ENCODE measurements at places on chromosomes 7 and 10.

DNA sequence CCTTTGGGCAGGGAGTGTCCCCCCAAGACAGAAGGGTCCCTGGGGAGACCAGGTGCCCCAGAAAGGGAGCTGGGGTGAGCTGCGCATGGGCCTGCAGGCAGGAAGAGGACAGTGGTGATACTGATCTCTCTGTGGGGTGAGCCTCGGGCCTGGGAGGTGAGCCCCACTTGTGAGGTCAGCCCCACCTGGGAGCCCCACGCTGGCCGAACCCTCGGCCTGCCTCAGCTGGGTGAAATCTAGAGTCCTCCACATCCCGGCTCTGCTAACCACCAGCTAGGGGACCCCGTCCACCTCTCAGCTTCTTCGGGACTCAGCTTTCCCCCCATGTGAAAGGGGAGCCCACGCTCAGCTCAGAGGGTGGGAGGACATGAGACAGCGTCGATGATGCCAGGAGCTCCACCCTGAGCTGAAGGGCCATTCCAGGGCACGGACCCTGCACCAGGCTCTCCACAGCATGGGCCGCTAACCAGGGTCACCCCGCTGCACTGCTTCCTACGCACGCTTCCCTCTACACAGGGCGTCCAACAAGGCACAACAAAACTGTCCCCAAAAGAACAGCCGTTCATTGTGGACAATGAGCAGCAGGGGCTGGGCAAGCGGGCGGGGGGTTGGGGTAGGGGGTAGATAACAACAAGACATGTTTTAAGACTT is 48.7 kb downstream of the CAMK2B start:
- DNase-seq, result no peak

DNA sequence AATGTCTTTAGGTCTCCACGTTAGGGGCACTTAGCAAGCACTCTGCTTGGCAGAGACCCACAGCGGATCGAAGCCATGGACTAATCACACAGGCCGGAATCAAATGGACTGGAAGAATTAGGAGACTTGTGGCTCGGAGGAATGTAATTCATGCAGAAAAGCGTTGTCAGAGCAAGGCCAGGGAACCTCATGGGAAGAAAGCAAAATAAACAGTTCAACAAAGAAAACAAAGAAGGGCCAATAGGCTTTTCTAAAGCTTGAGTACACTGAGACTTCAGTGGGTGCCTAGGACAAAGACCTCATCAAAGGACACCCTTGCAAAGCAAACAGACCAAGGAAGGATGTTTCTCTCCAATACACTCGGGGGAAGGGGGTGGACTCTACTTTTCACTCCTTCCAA is 171.1 kb downstream of the GLI3 start:
- DNase-seq, result no peak

DNA sequence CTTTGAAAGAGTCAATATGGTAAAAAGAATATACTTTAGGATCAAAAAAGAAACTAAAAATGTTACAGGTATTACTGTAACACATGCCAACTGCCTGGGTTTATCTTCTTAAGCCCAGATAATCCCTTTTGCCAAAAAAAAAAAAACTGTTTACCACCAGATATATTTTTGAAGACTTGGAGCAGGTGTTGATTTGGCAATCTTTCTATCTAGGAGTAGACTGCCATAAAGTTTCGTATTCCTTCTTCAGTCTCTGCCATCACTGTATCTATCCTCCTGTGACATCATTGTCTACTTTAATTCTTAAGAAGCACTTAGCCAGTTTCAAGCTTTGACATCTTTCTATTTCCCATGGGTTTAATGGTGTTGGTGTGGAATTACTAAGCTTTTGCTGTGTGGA is 161.0 kb downstream of the ST7 start:
- DNase-seq, result no peak

DNA sequence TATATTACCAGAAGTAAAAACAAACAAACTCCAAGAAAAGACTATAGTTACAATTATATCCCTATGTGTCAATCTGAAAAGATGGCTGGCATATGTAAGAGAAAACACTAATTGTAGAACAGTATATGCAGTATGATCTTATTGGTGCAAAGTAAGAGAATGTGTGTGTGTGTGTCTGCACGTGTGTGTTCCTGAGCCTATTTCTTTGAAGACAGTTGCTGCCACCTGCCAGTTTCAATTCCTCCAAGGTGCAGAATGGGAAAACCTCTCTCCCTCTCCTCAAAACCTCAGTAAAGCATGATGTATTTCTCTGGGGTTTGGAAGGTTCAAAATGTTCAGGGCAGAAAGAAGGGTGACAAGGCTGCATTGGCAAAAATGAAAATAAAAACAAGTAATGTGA is 8.8 kb upstream of the SFTPA1 start:
- no peak for DNase-seq

DNA sequence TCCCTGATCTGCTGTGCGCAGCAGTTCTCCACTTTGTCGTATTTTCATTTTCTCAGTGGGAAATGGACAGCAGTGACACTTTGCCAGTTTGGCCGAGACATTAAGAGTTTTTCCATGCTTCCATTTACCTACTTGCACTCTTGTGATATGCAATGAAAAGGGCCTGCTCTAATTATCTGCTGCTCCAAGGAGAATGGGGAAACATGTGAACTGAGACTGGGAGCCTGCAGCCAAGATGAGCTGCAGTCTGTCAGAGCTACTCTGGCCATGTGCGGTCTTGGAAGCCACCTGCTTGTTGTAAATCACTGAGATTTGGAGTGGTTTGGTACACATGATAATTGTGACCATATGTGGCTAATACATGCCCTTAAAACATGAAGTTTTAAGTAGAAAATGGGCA is 586.6 kb upstream of the POT1 start:
- no peak for DNase-seq

DNA sequence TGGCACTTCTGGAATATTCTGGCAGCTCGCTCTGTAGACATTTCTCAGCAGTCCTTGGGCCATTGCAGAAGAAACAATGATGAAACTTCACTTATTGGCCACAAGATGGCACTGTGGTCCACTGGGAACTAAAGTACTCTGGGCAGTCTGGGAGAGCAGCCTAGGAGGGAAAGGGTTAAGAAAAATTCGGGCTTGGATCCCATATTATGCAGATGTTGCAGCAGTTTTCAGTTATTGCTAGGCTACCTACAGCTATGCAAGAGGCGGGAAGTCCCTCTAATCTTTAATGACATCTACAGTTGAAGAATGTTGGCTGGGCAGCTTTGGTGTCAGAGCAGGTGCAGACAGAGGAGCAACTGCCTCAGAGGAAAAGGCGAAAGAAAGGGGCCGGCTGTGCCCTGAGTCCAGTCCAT is 201.7 kb upstream of the PRSS58 start:
- no peak for DNase-seq

GRCh38 chr7:153518201-153518984 is 533.8 kb upstream of the DPP6 start:
- no peak for DNase-seq

- DNase-seq, result no peak
These were observed 8.3 kb upstream of the MMP21 start for GRCh38 chr10:125783957-125784356.

DNA sequence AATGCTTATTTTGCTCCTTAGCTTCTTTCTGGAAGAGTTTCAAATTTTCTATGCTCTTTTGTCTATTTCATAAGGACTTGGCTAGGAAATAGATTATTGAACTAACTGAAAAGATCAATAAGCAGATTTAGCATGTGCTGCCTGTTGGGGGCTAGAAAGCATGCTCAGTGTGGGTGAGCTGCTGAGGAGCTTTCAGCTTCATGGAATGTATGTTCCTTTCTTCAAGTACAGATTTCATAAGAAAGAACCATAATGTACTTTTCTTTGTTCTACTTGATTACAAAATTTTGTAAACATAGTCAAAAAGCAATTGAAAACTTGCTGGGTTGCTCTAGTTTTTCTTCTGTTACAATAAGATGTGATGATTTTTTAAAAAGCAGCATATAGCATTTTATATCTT is 73.8 kb downstream of the TAF3 start:
- DNase-seq, result no peak

DNA sequence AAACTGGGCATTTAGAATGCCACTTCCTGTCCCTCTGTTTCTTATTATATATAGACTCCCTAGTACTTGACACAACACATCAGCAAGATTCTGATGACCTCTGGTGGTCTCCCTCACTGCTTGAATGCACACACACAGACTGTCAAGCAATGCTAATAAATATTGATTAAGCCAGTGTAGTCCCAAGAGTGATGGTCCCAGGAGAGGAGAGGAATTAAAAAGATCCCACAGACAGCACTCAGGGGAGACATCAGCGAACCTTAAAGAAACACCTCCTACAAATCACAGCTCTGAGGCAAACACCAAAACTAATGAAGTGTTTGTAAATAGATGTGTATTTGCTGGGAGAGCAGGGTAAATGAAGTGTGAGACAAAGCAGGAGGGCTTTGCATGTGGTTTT is 1291.2 kb downstream of the XPNPEP1 start:
- DNase-seq, result no peak

GRCh38 chr7:22433710-22434460 is 66.1 kb downstream of the STEAP1B start:
- DNase-seq, result no peak

DNA sequence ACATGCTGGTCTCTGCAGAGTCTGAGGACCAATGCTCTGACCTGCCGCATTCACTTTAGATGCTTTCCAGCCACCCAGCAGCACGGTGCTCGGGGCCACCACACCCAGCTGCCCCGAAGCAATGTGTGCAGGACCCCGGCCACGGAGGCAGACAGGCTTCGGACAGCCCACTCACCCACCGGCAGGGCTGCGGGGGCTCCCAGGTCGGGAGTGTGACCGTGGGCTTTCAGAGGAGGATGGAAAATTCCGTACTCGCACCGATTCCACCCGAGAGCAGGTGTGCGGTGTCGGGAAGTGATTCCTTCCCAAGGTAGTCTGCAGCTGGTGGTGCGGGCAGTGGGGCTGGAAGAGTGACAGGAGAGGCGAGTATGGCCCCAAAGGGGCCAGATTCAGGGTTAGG is 190.9 kb downstream of the DNAJB6 start:
- DNase-seq, result no peak

GRCh38 chr10:97024168-97025073 is 161.3 kb downstream of the SLIT1 start:
- DNase-seq, result no peak

DNA sequence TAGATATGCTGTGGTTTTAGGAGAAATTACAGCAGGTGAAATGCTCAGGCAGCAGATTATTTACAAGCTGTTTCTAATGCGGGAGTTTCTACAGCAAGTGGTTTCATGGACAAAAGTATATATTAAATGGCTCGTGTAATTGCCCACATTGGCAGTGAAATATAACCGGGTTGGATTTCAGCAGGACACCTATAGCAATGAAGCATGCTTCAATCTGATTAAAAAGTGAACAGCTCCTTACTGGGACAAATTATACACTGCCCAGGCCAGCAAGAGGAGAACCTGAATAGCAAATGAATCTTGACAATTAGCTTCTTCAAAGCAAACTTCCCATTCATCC is 35.2 kb upstream of the LYZL1 start:
- DNase-seq, result no peak

GRCh38 chr7:127587663-127588018 is 570 bp upstream of the ARF5 start:
- no peak for DNase-seq

DNA sequence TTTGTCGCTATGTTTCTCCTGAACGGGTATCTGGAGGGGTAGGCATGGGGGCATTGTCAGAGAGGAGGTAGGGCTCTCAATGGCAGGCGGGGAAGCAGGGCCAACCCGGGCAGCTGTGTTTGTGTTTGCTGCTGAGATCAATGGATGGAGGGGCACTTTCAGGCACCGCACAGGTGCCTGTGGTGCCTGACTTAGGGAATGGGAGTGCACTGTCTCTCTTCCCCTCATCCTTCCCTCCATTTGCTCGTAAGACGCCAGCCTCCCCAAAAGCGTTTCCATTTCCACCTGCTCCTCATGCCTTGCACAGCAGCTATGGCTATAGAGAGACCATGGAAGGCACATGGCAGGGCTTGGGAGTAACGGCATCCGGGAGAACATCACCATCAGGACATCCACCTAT is 615.9 kb upstream of the FOXK1 start:
- no peak for DNase-seq

DNA sequence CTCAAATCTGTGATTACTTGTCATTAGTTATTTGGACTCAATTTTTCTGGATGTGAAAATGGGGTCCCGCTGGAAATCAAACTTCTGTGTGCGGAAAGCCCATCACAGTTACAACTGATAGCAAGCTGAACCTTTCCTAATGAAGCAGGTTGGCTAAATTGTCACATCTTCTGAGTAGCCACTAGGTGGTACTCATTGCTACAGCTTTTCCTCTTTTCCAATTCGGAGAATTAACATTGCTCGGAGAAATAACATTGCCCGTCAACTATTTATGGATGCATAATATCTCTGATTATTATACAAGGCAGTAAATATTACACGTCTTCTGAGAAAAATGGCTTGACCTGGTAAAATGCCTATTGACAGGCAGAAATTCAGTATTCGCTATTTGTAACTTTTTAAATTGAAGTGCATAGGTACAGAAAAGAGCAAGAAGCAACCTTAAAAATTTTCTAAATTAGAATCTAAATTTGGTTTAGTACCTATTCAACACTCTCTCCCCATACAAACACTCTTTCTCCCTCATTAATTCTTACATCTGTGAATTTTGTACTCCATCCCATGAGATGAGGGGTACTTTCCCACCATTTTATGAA is 17.3 kb upstream of the BLOC1S2 start:
- DNase-seq, result no peak

GRCh38 chr7:127581716-127582115 is 3.7 kb downstream of the GCC1 start:
- DNase-seq, result no peak

DNA sequence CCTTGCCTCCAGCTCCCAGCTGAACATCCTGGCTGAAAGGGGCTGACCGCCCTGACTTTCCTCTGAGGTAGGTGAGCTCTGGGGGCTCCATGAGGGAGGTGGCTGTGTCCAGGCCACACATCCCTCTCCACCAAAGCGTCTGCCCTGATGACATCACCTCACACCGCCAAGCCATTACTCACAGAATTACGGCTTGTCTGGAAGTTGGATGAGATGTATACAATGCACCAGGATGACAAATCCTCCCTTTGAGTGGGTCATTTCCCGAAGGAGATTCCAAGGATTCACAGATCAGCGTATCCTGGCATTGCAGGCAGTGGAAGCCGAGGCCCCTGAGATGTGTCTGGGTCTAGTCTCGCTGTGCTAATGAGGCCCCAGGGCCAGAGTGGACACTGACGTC is 15.1 kb upstream of the RET start:
- DNase-seq, result no peak

- no peak for DNase-seq
These were observed 143.7 kb downstream of the GPAM start for GRCh38 chr10:112039823-112040222.

- no peak for DNase-seq
These were observed 151.7 kb upstream of the IGFBP3 start for GRCh38 chr7:46072722-46073121.

Data from left renal cortex interstitium (tissue), 4 donors.